ENCODE measurements at places on chromosomes 11 and 22.

DNA sequence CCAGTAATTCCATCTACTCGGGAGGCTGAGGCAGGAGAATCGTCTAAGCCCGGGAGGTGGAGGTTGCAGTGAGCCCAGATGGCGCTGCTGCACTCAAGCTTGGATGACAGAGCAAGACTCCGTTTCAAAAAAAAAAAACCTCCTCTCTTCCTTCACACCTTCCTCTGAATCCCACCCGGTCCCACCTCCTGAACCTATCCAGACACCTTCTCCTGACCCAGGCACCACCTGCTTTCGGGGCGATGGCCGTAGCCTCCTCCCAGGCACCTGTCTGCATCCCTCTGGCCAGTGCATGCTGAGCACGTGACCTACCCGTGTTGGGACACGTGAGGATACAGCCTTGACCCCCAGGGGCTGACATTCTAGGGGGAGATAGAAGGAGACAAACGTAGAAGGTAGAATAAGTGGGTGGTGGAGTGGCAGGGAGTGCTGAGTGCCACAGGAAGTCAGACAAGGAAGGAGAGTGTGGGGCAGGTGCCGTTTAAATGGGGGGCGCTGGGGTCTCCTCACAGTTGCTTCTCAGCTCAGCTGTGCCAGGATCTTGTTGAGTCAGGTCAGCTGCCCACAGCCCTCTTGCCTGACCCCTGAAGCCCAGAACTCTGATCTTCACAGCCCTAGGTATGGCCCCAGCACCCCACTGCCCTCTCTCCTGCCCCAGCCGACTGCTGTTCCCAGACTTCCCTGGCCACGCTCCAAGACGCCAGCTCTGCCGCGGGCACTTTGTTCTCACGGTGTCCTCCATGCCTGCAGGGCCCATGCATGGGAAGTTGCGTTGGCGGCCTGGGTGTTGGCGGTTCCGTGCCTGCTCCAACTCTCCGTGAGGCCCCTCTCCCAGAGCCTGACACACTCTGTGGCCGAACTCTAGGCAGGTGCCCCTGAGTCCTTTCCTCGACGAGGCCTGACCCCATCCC is 1.2 kb upstream of the MIOX start:
- DNase-seq = no peak

- peak; percentile 60 for DNase-seq
Observed at GRCh38 chr22:39349506-39349966, 255 bp upstream of the SYNGR1 start.

- no peak for DNase-seq
Observed at GRCh38 chr11:102751673-102752072, 26.9 kb upstream of the MMP8 start.

DNA sequence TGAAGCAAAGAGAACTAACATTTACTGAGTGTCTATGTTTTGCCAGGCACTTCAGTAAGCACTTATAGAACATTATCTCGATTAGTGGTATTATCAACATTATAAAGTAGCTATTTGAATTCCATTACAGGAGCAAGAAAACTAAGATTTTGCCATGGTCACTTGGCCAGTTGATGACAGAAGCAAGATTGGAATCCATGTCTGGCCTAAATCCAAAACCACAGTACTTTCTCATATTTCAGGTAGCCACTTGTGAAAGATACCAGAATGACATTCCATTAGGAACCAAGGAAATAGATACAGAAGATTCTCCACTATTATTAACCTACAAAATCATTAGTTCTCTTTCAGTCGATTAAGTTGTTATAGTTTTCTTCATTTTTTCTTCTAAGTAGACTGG is 691.0 kb upstream of the API5 start:
- DNase-seq = no peak

GRCh38 chr11:14500181-14500651 is 605 bp upstream of the COPB1 start:
- peak; percentile 6 for DNase-seq

DNA sequence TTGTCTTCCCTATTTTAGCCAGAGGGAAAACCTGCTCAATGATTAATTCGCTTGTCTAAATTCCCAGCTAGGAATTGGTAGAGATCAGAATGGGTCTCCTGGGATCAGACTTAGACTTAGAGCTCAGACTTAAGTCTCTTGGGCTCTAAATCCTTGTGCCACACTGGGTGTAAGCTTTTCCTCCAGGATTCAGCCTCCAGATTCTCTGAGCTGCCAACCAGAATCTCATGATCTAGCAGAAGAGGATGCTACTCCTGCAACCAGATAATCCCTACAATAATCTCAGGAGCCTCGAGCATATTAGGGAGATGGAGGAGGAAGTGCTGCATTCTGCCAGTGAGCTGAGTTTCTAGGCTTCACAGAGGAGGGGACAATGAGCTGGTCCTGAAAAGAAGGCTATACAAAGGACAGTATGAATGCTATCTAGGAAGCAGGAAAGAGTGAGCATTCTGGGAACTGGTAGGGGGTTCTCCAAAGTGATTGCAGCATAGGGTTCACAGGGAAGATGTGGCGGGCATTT is 211.6 kb upstream of the SESN3 start:
- peak; percentile 92 for DNase-seq

DNA sequence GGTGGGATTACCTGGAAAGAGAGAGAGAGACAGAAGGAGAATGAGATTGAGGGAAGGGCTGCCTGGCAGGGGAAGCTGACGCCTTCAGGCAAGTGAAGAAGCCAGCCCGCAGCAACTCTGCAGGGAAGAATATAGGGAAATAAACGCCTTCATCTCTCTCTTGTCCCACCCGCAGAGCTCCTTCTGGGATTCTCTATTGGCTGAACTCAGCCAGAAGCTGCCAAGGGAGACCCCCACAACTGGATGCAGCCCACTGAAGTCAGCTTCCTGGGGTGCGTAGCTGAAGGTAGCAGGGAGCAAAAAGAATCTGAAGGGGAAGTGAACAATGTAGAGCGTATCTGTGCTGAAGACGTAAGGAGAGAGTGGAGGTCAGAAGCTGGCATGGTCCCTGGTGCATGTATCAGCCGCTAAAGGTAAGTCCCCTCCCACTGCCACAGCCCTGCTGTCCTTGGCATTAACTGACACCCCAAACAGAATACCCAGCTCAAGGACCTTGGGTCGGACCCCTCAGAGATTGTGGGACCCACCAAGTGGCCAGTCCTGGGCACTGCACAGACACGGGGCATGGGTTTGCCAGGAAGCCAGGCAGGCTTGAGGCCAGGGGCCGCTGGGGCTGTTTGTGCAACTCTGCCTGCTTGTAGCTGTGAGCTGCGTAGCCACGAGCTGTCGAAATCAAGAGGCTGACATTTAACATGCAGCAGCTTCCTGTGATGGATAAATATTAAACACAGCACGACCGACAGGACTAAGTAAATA is 469.9 kb downstream of the MN1 start:
- DNase-seq = peak; percentile 2

DNA sequence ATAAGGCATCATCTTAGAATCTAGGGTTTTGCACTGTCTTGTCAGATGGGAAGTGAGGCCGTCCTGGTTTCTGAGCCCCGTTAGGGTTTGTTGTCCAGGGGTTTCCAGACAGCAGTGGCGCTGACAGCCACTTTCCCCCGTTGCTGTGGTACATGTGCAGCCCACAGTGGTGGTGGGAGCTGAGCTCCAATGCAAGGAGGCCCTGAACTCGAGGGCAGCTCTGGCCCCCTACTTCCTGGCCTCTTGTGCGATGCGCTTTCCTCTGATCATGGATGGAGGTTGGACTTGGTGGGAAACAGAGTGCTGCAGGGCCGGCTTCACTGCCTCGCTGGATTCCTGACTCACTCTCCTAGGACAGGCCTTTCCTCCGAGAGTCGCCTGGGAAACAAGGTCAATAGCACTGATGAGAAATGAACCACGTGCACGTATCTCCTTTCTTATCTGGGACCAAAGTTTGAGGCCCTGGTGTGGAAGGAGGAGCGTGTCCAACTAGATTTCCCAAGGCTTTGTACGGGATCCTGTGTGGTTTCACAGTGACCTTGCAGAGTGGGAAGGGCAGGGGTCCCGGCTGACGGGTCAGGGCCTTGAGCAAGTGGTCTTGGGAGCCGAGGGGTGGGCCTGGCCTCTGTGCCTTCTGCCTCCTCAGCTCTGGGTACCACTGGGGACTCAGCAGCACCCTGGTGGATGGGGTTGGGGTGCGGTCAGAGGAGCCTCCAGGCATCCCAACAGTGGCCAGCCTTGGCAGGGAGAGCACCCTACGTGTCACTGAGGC is 3.7 kb downstream of the PHRF1 start:
- DNase-seq = no peak

DNA sequence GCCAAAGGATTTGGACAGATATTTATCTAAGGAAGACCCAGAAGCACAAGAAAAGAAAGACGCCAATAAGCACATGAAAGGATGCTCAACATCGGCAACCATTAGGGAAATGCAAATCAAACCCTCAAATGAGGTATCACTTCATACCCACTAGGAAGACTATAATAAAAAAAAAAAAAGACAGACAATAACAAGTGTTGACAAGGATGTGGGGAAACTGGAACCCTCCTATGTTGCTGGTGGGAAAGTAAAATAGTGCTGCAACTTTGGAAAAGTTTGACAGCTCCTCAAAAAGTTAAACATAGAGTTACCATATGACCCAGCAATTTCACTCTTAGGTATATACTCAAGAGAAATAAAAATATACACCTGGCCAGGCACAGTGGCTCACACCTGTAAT is 47.0 kb downstream of the MICAL3 start:
- DNase-seq = no peak

DNA sequence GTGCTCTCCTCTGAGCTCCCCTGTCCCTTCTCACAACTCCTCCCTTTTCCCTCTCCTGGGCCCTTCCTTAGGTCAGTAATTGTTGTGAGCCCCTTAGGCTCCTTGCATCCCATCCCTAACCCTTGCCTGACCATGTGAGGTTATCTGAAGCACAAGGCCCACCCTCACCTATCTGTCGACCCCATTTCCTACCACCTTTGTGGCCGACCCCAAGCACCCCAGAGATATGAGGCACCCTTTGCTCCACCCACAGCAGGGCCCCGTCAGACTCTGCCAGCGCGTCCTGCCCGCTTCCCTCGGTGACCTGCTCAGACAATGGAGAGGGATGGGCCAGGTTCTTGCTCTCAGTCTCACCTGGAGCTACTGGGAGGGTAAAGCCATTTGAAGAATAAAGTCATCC is 1.3 kb downstream of the GNG3 start:
- no peak for DNase-seq
